ENCODE measurements at places on chromosomes 11 and 22.

- DNase-seq: no peak
These were observed 79.3 kb downstream of the ADAMTS15 start for GRCh38 chr11:130527636-130528297.

DNA sequence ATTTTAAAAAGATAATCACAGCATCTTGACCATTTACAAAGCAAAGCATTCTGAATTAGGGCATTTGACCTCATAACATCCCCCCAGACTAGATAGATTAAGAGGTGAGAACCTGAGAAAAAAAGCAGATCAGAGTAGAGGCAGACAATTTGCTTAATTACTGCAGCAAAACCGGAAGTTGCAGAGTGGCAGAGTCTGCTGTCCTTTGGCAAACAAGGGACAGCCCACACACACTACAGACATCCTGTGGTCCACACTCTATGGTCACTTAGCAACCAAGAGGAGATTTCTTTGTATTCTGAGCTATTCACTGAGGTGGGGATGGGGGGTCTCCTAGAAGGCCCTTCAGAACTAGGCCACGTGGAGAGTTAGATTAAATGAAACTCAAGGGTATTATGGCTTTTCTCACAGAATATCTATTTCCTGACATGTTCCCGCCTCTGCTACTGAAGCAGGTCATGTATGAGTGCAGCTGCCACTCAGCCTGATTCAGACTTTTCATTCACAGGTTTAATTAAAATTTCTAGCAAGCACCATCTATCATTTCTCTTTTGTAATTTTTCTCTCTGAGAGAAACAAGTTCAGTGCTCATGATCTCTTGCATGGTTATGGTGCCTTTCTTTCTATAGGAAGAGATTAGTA, 48.5 kb downstream of the SVIP start:
- DNase-seq: no peak

DNA sequence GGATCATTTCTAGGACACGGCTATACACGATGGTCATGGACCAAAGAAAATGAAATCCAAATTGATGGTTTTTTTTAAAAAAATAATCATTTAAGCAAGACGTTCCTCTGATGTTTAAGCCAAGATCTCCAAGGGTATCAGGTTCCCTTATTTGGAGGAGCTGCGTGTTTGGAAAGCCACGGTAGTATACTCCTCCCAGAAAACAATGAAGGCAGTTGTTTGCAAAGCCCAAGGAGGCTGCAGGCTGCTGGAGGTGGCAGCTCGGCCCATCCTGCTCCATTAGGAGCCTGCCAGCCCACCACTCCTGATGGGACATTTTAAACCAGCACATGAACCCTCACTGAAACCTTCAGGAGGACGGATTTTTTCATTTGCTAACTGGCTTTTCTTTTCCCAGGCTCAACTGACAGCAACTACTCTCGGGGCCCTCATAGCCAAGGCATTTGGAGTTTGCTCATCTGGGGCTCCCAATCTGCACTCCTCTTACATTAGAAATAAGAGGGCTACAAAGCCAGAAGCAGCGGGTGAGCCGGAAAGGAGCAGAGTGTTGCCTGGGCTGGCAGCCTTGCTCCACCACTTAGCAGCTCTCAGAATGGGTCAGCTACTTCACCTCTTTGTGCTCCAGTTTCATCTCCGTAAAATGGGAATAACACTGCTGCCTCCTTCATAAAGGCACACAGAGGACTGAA, 58.4 kb downstream of the ABTB2 start:
- no peak for DNase-seq

DNA sequence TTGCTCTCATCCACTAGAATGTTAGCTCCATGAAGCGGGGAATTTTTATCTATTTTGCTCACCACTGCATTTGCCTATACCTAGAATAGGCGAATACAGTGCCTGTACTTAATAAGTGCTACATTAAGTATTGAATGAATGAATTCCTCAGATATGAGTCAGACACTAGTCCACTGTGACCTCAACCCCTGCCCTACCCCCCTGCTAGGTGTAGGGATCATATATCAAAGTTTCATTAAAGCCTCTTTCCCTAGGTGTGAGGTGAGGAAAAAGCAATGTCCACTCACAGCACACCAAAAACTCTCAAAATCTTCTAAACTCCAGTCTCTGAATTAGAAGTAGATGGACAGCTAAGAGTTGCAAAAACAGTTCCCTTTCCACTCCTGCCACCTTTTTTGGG, 9.8 kb upstream of the PSMA1 start:
- no peak for DNase-seq

- DNase-seq: no peak
These were observed 673.1 kb downstream of the KCNA4 start for GRCh38 chr11:29343465-29344333.

DNA sequence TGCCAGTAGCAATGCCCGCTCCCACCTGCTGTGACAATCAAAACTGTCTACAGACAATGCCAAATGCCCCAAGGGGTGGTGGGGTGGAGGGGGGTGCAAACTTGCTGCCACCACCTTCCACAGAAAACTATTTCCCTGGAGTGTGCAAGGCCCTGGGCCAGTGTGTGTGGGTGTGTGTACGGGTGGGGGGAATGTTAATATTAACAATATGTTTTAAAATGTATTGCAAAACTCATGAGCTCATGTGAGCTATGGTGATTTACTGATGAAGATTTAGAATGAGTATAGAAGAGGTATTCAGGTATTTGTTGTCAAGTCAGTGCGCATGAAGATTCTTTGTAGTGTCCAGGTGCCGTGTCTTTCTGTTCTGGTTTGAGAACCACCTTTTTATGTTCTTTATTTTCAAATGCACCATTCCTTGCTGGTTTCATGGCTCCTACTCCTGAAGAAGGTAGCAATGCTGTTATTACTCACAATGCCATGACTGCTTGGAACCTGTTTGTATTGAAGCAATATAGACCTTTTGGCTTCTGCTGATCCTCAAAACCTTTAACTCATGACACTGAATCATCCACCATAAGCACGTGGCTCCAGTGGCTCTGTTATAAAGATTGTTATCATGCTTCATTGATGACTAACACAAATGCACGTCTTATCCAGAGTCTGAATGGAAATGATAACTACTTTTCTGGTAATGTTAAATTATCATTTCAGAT, 29.9 kb upstream of the AQP11 start:
- DNase-seq: no peak

DNA sequence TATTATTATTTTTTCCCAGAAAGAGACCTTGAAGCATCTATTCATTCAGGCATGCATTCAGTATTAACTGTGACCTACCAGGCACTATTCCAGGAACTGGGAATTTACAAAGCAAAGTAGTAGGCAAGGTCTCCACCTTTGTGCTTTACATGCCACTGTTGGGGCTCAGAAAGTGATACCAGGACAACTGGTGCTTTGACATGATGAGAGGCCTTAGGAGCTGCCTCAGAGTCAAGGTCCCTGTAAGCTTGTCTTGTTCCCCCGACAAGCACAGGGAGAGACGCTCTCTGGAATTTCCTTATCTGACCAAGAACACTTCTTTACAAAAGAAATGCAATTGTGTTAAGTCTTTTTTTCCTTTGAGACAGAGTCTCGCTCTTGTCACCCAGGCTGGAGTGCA, 2.3 kb upstream of the HMOX1 start:
- DNase-seq: no peak

GRCh38 chr11:82465481-82465880, 268.2 kb downstream of the FAM181B start:
- no peak for DNase-seq

DNA sequence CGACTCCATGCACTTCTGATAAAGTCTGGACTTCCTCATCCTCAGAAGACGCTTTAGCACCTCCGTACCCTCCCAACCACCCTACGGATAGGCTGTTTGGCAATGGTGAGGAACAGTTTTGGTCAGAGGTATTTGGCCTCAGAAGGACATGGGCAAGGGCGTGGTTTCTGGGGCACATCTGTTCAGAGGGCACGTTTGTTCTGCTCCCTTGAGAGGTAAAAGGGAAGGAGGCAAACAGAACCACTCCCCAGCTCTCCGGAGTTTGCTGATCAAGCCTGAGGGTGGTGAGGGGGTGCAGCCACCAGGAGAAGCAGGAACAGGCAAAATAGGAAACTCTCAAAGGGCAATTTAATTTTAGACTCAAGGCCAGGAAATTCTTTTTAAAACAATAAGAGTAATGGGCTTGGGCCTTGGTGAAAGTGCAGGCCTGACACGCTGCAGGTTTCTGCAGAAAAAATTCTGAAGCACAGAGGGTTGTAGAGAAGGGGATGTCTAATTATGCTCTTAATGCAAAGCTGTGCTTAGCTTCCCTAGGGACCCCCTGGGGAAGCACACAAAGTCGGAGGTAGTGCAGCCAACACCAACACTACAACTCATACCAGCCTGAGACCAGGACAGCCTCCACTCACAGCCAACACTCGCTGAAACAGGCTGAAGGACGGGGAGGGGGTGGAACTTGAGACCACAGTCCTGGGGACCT, 23.3 kb downstream of the ETS1 start:
- no peak for DNase-seq

DNA sequence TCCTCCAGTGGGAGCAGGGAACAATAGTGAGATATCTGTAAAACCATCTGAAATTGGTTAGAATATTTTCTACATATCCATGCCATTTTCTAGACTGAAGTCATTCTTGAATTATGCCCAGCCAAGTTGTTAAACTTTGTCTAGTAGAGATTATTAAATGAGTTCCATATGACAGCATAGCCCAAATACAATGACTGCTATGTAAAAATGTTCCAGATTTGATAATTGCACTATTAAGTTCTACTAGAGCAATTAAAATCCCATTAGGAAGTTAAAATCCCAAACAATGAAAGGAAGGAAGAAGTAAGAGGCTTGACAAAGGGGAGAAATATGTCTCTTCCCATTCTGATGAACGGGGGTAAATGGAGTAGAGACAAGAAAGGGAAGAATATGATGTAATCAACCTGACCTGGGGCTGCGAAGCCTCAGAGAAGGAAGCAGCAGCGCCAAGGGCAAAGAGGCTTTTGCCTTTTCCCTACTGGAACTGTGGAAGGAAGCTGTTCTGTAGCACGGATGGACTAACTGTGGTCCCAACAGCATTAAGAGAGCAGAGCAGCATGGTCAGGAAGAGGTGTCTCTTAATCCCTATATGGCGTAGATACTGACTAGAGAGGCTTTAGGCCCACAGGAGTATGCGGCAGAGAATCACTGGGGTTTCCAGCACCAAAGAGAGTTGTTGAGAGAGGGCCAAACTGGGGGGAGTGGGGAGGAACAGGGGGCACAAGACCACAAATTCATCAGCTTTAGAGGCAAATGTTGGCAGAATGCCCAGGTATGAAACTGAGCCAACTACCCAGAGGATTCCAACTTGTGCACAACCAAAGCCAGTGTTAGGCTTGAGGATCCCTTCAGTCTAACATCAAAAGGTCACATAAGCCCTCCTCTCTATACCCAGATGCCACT, 26.7 kb downstream of the RRP8 start:
- DNase-seq: no peak

DNA sequence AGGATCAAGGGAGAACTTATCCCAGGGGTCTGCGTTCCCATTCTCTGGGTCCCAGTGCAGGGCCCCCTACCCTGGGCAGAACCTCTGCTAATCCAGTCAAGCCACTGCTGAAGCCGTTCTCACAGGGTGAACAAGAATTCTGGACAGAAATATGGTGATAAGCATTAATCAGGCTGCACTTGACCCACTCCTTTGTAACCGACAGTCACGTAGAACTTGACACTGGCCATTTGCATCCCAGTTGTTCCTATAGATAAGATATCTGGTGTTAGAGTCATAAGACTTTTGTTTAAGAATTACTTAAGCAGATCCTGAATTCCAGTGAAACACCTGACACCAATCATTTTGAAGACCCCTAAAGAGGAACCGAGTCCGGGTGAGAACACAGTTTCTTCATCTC, 107.5 kb upstream of the THY1 start:
- DNase-seq: no peak

DNA sequence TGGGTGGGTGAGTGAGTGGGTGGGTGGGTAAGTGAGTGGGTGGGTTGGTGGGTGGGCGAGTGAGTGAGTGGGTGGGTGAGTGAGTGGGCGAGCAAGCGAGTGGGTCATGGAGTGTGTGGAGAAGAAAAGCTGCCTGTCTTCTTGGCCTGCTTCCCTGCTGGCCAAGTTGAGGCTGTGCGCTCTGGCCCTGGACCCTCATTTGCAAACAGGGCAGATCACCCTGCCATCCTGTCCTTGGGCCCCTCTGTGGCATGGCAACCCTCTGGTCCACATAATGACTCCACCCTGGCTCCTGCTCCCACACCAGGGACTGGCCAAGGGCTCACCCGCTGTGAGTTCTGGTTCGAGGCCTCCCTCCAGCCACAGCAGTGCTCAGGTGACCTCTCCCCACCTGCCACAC, 35.1 kb downstream of the CAPN1 start:
- no peak for DNase-seq

DNA sequence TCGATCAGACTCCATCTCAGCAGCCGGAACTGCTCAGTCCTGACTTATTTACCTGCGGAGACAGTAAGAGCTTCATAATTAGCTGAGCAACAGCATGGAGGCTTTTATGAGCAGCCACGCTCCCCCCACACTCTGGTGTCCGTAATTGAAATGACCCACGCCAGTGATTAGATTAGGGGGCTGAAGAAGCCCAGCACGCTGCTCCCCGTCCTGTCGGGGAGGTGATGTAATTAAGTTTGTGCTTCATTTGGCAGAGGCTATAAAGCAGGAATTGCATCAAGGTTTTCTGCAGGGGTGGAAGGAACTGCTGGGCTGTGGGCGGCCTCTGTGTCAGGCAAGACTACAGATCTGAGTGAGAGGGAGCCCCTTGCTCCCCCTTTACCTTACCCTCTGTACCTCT, 22.8 kb upstream of the HTR3A start:
- no peak for DNase-seq

DNA sequence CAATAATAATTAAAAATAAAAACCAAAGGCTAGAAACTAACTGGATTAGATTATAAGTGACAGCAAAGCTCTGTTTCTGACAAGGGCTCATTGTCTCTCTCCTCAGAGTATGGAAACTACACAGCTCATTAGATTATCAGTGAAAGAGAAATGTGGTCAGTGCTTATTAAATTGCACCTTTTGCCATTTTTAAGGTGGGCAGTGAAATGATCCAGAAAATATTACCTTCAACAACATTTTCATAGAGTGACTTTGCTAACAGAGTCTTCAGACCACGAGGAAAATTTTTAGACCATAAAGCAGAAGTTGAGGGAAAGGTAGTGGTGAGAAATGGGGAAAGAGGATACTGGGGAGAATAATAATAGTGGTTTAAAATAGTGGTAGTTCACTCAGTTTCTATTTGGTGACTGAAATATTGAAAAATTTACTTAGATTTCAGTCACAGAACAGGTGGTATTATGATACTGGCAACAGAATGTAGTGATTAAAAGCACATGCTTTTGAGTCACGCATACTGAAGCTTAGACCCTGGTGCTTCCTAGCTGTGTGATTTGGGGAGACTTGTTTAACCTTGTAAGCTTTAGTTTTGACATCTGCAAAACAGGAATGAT, 684.0 kb upstream of the CCDC90B start:
- DNase-seq: no peak

- DNase-seq: no peak
These were observed 17.3 kb downstream of the TSPO start for GRCh38 chr22:43168471-43169309.

GRCh38 chr22:46592390-46592872, 27.8 kb upstream of the GRAMD4 start:
- no peak for DNase-seq

- no peak for DNase-seq
These were observed 18.2 kb downstream of the SBF1 start for GRCh38 chr22:50456466-50457234.

Data from cortex of kidney (tissue), 1 donor.